ENCODE measurements at places on chromosomes 7 and 10.

DNA sequence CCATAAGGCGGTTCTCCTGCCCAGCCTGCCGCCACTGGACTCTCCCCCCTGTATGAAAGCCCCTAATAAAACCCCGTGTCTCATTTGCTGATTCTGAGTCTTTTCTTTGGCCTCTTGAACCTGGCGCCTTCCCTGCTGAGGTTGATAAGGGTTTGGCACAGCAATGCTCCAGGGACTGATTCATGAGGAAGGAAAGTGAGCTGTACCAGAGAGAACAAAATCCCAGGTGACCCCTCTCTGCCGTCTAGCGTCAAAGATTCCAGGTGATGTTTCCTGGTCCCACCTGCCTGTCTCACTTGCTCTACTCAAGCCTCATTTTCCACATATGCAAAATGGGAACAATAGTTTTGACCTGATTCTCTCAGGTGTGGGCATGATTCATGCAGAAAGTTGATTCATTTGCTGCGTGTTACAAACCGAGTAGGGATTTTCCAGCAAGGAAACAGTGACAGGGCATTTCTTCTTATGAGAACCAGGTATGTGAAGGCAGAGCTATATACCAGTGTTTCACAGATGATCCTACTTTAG lies 730.6 kb upstream of the IGFBP3 start:
- no peak for DNase-seq

DNA sequence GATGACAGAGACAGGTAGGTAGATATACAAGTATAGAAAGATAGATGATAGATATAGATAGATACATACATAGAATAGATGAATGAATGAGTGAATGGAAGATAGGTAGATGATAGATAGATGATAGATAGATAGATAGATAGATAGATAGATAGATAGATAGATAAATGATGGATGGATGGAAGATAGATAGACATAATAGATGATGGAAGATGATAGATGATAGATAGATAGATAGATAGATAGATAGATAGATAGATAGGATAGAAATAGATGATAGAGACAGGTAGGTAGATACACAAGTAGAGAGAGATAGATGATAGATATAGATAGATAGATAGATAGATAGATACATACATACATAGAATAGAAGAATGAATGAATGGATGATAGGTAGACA lies 510.1 kb upstream of the AUTS2 start:
- no peak for DNase-seq

- DNase-seq, result peak; percentile 33
These were observed 302.2 kb downstream of the RPS24 start for GRCh38 chr10:78335691-78336401.

DNA sequence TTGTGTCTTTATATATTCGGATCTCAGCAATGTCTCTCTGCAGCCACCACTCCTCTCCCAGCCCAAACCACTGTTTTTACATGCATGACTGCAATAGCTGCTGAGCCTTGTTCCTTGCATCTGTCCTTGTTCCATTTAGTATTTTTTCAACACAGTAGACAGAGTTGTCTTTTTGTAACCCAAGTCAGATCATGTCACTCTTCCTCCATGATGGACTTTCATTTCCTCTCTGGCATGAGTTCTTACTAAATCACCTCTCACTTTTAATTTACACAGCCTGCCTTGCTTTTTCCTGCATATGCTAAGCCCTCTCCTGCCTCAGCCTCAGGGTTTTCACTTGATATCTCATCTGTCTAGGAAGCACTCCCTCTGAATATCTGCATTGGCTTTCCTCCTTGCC lies 353.2 kb downstream of the HGF start:
- no peak for DNase-seq

DNA sequence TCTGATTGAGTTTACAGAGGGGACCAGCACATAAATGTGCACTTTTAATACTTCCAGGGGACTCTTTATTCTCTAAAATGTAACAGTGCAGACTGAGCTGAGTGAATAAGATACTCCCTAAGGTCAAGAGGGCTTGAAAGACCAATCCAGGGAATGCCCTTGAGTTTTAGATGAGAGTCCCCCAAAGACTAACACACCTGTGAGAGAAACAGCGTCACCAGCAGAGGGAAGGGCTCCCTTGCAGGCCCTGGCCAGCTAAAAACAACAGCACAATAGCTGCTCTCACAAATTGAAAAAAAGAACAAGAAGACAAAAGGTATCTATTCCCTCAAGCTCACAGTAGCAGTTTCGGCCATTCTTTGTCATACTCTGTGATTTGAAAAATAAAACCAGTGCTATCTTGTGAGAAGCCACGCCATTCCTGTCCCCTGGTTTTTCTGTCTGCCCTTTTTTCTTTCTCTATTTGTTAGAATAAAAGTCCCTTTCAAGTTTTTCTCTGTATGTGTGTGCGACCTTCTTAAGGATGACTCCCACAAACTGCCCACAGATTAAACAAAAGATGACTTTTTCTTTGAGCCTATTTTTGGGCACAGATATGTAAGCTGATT lies 230.4 kb upstream of the BMPER start:
- no peak for DNase-seq

DNA sequence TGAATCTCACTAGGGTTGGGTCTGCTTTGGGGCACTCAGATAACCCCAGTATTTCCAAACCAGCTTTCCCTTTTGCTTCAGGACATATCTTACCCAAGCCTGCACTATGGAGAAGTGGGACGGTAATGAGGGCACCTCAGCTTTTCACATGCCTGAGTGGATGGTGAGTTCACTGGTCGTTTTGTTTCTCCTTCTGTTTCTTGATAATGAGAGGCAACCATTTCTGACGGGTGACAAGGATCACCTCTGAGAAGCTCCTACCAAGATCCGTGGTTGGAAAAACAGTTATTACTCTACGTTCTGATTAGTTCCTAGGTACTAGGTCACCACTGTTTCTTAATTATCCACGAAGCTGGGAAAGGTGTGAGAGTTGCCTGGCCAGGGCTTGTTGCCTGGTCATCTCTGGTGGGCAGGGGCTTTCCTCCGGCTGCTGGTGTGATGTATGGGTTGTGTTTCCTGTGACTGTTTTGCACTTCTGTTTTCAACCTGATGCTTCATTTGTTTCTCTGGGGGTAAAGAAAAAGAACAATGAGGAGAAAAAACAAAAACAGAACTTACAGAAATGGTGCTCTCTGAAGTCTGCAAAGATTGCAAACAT lies 65.7 kb upstream of the STRIP2 start:
- no peak for DNase-seq

DNA sequence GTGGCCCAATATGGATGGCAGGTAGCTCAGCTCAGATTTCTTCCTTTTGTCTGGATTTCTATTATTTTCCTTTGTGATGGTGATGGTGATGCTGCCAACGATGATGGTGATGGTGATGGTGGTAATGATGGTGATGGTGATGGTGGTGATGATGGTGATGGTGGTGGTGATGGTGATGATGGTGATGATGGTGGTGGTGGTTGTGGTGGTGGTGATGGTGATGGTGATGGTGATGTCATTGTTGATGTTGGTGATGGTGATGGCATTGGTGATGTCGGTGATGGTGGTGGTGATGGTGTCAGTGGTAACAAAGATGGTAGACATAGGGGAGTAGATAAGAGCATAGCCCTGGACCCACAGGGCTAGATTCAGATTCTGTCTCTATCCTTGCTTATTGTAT lies 25.4 kb downstream of the TTYH3 start:
- no peak for DNase-seq

DNA sequence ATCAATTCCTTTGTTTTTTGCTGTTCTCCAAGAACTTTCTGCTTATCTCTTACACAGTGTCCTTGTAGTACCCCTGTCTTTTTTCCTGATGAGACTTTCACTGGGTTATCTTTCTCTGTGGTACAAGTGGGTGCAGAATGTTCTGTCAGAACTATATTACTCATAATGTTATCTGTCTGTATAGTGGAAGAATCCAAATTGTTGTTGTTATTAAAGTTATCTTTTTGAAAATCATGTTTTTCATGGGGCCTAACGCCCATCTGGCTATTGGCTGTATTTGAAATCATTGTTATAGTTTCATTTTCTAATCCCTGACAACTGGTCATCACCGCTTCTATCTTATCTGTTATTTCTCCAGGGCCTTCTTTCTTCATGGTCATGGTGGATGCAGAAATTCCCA lies 163.0 kb upstream of the CCDC6 start:
- no peak for DNase-seq

- no peak for DNase-seq
These were observed 166.2 kb upstream of the PRR15 start for GRCh38 chr7:29397398-29397797.

DNA sequence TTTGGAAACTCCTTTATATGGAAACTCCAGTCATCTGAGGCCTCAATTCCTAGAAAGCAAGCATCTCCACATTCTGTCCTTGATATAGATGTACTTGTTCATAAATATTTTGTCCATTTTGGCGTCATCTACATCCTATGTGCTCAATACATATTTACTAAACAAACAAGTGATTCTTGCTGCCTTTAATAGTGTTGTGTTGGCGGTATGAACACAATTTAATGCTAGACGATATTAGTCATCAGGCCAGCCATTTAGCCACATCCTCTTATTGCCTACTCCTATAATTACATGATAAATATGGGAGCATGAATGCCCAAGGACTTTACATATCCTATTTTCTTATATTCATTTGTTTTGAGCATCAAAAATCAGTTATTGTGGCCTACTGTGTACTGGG lies 18.5 kb upstream of the IFRD1 start:
- DNase-seq, result no peak

DNA sequence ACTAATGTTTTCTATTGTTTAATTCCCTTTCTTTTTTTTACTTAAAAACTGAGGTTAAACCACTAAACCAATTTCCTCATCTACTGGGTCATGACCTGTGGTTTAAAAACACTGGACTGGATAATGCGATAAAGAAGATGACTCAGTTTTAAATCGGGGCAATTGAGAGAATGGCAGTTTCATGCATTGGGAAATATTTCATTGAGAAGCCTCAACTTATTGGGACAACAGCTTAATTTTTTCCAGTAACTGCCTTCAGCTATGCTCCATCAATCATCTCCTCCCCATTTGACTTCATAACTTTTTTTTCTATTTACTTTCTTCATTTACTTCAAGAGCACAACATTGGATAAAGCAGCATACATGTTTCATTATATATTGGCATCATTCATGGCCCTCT lies 61.8 kb upstream of the MET start:
- DNase-seq, result no peak

- no peak for DNase-seq
These were observed 2.3 kb upstream of the NRP1 start for GRCh38 chr10:33336582-33337325.

- no peak for DNase-seq
These were observed 10.1 kb upstream of the SLC29A3 start for GRCh38 chr10:71308985-71309384.

All from putamen (tissue), 1 donor.